ENCODE measurements at places on chromosomes 2 and 18. TPM values are rescaled to one million over a fixed set of nuclear protein-coding genes. Genes with fewer than 3 reads are reported as not detected.

- DNase-seq, result no peak
Observed at GRCh38 chr18:5413447-5413846, 117.9 kb upstream of the ZBTB14 start.

GRCh38 chr2:158144914-158145625 lies 43.4 kb downstream of the UPP2 start:
- no peak for DNase-seq

HOXD13 gene
- not detected for total RNA-seq

CYBRD1 gene
- 132 TPM for total RNA-seq

DNA sequence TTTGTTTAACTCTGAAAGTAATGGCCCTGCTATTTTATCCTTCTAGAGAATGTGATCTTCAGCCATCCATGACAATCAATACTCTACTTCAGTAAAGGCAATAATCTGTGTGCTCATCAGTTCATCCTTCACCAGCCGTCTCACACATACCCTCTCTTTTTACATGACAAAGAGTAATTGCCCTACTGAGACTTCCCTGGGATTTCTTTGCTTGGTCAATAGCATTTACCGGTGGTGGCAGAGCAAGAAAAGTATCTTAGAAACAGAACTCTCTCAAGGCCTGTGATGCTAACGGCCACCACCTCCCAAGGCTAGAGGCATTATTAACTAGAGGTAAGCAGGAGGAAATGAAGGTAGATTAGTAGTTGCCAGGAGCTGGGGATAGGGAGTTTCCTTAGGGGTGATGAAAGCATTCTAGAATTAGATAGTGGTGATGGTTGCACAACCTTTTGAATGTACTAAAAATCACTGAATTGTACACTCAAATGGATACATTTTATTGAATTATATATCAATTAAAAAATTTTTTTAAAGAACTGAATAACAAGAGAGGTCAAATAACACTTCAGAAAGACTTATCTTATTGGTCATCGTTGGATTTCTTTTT lies 57.9 kb upstream of the EPC2 start:
- DNase-seq, result no peak

ORC4 gene
- 28.4 TPM for total RNA-seq

DNA sequence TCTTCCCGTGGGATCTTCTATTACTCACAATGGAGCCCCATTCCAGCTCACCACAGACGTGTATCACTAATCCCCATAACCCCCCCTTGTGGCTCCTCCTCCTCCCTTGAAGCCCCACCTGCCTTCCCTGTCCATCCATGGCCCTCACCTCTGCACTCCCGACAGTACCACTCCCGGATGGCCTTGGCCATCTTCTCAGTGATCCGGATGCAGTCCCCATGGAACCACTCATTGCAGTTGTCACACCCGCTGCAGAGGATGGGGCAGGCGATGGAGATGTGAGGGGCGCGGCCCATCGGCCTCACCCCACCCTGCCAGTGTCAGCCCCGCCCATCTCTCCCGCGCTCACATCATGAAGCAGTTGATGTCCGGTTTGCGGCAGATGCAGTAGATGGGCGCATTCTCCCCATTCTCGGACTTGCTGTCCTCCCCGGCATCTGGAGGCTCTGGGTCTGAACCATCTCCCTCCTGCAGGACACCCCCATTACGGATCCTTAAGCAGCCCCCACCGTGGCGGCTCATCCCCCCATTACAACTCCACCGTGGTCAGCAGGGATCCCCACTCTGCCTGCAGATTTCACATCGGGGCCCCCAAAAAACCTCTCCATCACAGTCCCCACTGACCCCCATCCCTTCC lies 983 bp downstream of the CXXC1 start:
- DNase-seq, result no peak

DNA sequence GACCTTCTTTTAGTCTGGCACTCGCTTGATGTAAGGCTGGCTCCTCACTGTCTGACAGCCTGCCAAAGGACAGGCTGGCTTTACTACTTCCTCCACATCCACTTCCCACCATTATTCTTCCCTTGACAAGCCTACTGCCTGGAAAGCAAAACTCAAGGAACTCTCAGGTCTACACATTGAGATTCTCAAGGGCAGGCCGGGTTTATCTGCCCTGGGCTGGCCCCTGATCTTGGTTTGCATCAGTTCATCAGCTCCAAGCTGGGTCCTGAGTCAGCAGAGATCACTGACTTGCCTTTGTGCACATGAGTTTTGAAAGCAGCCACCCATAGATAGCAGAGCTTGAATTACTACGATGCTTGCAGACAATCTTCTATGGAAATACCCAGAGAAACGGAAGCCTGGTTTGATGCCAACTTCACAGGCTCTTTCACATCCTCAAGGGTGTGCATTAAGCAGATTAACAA lies 53.9 kb downstream of the KCTD18 start:
- DNase-seq, result no peak

DNA sequence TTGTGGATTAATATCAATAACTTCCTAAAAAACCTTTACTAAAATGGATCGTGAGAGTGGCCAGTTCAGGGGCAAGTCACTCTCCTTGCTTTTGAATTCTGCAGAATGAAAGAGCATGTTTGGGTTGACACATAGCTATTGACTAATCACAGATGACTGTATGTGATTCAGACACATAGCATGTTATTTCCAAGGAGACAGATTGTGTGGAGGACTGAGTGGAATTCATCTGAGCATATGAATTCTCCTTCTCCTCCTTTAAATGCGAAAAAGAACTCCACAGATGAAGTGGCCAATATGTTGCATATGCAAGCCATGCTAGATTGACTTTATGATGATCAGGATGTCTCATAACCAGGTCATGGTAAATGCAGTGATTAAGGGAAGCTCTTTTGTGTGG lies 249.4 kb upstream of the FAM98A start:
- DNase-seq, result no peak

Measured in PC-9 (cell line).